ENCODE measurements at places on chromosomes 2 and 18.
A peak's percentile ranks its signal among the peaks of the same experiment; 100 is the strongest.

- no peak for DNase-seq
These were observed 1.0 kb upstream of the MAP4K4 start for GRCh38 chr2:101696272-101697123.

DNA sequence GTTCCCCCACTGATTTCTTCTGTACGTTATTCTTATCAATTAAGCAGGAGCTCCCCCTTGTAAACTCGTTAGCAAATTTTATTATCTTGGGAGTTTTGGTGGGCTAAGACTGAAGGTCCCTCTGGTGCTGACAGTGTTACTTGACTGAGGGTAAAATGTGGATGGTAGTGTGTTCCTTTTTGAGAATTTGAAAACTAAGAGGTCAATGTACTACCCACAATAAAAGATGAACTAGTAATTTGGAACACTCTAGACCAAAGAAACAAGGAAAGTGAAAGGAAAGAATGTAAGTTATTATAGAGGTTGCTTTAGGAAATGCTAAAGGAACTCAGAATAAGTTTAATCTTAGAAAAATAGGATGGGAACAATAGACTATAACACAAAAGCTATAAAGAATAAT, 35.1 kb downstream of the YWHAQ start:
- no peak for DNase-seq

DNA sequence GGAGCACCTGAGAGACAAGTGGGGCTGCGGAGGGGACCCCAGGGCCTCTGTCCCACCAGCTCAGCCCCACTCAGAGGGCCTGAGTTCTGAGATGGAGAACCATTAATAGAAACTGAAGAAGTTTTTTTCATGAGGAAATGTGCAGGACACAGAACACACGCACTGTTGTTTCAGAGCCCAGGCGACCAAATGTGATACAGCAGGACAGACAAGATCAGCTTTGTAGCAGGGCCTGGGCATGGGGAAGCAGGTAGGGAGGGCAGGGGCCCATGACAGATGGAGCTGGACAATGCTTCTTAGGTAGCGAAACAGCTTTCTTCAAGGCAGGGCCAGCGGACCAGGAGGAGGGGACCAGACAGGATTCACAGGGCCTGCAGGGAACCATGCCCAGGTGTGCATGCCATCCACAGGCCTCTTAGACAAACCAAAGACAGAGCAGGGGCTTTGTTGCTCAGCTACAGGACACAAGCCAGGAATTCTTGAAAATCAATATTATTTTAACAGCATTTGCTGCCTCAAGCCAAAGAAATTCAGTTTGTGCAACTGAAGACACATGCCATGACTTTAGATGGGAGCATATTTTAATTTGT, 252.8 kb upstream of the GYPC start:
- DNase-seq, result no peak

- no peak for DNase-seq
These were observed 42.5 kb downstream of the INHBB start for GRCh38 chr2:120388222-120389035.

- DNase-seq, result no peak
These were observed 135.2 kb downstream of the RAB3GAP1 start for GRCh38 chr2:135187270-135187669.

DNA sequence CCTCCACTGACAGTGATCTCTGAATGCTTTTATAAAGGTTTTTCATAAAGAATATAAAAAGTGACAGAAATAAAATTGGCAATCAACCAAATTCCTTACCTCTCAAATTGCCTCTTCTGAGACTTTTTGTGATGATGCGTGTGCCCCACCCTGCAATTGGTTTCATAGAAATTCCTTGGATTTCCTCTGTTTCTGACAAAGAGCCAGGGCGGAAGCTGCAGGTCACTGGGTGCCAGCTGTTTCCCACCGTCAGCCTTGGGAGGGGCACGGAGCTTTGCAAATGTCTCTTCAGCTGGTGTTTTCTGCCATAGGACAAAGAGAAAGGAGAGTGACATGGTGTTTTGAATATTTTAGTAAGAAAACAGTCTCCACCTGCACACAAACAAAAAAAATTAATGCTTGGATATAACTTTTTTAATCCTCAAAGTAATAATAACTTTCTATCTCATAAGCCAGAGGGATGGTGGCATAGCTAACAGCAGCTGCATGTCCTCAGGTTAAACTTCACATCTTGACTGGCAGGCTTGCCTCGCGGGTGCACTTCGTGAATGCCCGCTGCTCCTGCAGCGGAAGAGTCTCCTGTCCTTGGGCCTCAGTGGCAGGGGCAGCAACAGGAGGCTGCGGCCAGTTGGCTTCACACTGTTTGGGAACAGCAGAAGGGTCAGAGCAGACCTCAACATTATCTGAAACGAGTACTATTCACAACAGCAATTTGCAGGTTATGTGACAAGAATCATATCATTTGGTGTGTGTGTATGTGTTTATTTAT, 24.7 kb downstream of the AGAP1 start:
- DNase-seq, result no peak

GRCh38 chr18:57920036-57920435, 116.9 kb upstream of the ATP8B1 start:
- DNase-seq, result no peak

DNA sequence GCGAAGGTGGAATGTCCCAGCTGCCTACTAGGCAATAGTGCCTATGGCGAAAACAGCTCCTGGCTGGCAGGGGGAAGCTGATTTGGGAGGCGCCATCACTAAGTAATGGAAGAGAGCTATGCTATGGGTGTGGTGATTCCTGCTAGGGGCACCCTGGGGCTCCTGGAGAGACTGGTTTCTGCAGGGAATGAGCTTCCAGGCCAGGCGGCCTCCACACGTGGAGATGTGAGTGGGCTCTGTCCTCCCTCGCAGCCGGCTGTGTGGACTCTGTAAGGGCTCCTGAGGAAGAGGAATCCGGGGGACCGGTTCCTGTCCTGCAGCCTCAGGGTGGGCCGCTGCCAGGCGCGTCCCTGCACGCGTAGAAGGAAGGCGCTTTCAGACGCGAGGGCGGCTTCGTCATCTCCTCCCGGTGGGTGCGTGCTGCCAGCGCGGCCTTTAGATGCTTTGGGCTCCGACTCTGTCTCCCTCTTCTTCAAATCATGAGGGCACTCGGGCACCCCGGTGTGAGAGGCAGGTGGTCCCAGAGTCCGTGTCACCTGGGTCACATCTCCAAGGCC, 55.5 kb upstream of the ANKRD62 start:
- peak; percentile 49 for DNase-seq

DNA sequence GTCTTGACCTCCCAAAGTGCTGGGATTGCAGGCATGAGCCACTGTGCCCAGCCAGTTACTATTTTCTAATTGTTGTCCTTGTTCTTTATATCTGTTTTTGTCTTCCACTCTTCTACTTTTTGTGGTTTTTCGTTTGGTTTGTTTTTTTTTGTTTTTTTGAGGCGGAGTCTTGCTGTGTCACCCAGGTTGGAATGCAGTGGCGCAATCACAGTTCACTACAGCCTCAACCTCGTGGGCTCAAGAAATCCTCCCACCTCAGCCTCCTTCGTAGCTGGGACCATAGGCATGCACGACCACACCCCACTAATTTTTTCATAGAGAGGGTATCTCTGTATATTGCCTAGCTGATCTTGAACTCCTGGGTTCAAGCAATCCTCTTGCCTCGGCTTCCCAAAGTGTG, 100.7 kb downstream of the EHBP1 start:
- no peak for DNase-seq

- no peak for DNase-seq
These were observed 84.1 kb downstream of the RAPH1 start for GRCh38 chr2:203451011-203451410.

- no peak for DNase-seq
These were observed 29.4 kb upstream of the GMPPA start for GRCh38 chr2:219469186-219469724.

GRCh38 chr2:128489526-128490273, 171.0 kb upstream of the HS6ST1 start:
- no peak for DNase-seq

GRCh38 chr2:88866756-88867155, 175.3 kb downstream of the RPIA start:
- DNase-seq, result no peak

DNA sequence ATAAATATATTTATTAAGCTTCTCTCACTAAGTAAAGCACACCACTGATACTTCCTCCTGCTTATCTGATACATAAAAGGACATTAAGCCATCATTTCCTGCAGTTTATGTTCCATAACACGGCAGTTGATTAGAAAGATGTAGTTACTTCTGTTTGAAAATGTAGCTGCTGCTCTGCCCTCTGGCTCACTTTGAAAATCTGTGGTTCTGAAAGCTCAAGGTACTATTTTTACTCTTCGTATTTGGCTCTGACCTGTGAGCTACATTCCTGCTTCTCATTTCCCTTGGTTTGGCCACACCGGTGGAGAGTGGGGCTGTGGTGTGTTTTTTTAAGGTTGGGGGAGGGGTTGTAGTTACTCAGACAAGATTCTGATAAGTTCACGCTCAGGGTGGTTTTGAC, 12.8 kb upstream of the TTN start:
- DNase-seq, result no peak

- no peak for DNase-seq
These were observed 22.3 kb downstream of the DNAH7 start for GRCh38 chr2:196046123-196046917.

DNA sequence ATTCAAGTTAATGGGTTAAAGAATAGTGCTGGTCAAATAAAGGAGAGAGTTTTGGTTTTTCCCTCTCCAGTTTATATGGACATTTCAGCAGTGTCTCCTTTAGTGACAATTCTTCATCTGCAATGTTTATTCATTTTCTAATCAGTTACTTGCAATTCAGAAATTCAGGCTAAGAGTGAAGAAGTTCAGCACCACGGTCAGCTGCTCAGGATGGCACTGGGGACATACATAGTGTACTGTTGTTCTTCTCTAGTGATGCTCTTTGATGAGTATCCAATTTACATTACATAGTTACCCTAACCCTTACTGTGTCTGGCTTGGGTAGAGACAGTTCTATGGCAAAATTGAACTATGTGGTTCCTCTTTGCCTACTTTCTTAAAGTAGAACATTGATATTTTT, 412.7 kb downstream of the CNTNAP5 start:
- DNase-seq, result no peak

DNA sequence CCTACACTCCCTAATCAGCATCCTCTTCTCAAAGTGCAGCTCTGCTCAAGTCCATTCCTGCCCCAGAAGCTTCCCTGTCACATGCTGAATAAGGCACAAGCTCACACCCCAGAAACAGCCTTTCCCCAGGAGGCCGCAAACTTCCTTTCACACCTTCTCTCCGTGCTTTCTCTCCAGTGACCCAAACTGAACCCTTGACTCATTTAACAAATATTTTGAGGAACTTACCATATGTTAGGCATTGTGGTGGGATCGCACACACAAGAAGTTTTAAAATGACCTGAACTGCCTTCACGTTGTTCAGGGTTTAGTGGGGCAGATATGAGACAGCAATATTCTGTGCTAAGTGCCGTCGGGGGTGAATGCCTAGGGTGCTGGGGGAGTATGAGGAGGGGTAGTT, 161.3 kb downstream of the INSIG2 start:
- DNase-seq, result no peak

DNA sequence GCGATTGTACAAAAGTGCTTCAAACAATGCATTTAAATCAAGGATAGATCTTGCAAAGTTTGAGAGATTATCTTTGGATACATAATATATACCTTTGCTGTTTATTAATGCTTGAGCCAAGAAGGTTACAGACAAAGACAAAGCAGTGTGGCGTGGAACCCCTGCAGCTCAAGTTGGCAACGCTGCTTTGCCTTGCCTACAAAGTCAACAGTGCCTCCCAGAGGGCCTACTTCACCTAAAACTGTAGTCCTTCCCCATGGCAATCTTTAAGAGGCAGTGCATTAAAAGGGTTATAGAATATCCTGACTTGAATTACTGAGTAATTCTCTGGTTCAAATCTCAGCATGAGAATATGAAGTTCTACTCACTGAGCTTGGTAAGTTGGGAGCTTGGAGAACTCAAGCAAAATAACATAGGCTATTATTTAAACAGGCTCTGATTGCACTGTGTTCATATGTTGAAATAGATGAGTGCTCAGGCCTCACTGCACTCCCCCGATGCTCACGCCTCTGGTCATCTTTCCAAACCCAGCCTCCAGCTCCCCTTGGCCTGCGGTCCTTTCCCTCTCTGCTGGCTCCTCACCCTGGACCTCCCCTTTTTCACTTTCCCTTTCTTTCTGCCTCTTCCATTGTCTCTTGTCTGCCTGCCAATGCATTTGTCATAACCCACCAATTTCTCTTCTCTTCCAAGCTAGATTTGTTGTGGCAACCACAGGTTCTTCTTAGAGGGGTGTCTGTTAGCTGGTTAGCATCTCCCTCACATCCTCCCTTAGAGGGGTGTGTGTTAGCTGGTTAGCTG, 96.5 kb downstream of the MYT1L start:
- DNase-seq, result no peak

DNA sequence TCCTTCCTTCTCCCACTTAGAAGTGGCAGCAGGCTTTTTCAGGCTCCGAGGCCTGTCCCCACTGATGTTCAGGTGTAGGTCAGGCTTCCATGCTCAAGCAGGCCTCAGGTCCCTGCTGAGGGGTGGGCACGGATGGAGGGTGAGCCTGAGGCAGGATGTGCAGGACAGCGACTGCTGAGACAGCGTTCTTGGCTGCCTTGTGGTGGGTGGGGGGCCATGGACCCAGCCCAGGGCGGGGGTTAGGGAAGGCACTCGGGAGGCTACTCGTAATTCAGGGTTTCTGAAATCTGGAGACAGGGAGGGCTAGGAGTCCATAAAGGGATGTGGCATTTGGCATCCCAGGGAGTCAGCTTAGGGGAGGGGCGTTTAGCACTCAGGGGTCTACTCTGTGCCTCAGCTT, 30.3 kb downstream of the COLEC11 start:
- DNase-seq, result no peak

GRCh38 chr2:96393989-96394761, 58.6 kb downstream of the NCAPH start:
- no peak for DNase-seq

DNA sequence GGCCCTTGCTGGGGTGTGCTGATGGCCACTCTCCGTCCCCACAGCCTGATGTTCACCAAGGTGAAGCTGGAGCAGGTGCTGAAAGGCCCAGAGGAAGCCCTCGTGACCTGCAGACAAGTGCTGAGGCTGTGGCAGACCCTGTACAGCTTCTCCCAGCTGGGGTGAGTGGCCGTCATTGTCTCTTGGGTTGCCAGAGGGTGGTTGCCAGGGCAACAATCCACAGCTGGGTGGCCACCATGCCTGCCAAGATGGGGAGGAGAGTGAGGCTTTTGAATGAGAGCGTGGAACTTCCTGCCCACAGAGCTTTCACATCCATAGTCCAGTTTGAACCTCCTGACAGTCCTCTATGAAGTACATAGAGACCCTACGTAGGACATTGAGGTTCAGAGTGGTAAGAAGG, 108.8 kb downstream of the STPG4 start:
- DNase-seq, result no peak

- DNase-seq, result no peak
These were observed 67.2 kb upstream of the ATL2 start for GRCh38 chr2:38444247-38444646.

DNA sequence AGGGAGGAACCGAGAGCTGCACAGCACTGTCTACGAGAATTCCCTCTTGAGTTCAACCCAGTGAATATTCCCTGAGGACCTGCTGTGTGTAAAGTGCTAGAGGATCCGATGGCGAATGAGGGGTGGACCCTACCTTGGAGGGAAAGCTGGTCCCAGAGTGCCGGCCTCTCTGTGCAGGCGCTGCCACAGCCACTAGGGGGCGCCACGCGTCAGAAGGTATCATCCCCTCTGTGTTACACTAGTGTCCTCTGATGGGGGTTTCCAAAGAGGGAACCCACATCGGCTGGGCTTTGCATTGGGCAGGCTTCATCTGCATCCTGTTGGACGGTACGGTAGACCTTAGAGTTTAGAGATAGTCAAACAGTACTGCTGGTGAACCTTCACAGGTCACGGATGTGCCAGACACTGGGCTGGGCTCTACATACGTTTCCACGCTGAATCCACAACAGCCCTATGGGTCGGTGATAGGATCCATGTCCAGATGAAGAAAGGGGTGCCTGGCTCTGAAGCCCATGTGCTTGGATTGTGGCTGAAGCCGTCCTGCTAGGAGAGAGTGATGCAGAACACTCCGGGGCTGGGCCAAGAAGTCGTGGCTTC, 39.0 kb downstream of the COA5 start:
- peak; percentile 83 for DNase-seq

All from stimulated activated CD4-positive, alpha-beta T cell treated with anti-CD3 and anti-CD28 coated beads, Interleukin-2, amount 100 ng/mL, for 24 hours (primary cell).